ENCODE measurements at places on chromosomes 4 and X. TPM values are rescaled to one million over a fixed set of nuclear protein-coding genes. Genes with fewer than 3 reads are reported as not detected.
A peak's percentile ranks its signal among the peaks of the same experiment; 100 is the strongest.

DNA sequence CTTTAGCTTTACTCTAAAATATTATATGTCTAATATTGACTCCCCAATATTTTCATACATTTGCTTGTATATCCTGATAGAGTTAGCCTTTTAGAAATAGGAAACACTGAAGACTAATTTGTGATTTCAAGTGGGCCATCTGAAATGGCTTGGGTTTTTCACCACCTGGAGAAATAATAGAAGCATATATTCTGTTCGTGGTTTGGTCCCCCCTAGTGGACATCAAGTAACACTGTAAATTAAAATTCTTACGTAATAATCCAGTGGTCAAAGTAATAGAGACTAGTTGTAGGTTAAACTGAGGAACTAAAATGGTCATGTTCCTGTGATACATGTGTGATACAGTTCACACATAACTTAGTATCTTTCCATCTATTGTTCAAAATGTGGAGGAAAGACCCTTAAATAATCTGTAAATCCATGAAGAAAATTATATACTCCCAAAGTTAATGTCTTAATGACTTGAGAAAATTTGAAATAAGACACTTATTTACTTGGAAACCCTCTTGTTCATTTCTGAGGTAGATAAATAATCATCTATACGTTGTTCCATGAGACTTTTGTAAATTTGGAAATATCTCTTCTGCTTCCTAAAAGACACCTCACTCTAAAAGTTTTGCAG is 79.8 kb upstream of the SMARCAD1 start:
- peak; percentile 3 for DNase-seq

DNA sequence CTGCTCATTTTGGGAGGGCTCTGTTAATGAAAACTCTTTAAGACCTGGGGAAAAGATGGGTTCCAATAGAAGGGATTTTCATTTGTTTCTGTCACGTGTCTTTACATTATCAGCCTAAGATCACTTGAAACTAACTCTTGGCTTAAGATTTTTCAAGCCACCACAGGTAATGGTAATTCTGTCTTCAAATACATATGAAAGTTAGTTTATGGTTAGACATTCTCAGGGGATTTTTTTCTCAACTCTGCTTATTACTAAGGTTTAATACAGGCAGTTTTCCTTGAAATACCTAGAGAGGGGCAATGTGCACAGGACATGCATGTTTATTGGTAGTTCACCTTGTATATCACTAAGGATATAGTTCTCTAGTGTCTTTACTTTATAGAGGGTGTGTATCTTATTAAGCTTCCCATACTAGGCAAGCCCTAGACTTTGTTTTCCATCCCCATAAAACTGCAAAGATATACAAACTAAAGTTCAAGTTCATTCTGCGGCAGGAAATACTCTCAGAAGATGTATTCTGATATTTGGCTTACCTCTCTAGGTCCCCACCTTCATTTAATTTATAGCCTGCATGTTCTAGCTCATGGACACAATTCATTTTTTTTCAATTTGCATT is 38.2 kb upstream of the MYOZ2 start:
- no peak for DNase-seq

- peak; percentile 28 for DNase-seq
These were observed 73.6 kb upstream of the DHX15 start for GRCh38 chr4:24657768-24658617.

DNA sequence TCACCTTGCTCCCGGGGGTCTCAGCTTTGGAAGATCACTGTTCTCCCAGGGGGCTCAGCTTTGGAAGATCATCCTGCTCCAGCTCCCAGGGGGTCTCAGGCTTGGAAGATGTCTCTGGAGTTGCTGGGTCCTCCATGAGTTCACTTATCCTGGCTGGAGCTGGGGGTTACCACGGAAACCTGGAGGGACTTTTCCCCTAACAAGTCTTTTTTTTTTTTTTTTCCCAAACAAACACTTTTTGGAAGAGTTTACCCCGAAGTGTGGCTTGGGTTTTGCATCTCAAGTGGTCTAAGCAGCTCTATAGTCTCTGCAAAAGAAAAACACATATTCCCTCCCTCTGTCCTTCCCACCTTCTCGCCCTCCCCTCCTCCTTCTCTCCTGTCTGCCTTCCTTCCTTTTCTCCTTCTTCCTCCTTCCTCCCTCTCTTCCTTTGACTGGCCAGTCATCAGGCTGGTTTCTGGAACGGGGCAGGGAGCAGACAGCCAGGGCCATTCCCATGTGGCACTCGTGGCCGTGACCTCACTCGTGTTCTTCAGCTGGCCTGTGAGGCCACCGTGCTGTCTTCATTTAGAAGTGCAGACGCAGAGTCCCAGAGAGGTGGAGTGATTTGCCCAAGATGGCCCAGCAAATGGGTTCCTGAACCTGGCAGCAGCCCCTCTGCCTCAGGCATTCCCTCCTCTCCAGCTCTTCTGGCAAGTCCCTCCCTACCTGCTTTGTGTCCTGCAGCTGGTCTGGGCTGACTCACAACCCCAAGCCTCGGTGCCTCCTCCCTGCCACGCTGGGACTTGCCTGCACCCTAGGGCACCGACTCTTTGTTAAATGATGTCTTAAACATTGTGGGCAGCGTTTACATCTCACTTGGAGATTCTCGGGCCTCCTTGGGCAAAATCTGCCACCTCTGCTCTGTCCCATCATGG is 25.9 kb upstream of the HMX1 start:
- no peak for DNase-seq

The GASK1B gene
- 3.1 TPM for total RNA-seq

- no peak for DNase-seq
These were observed 2.2 kb downstream of the RNF150 start for GRCh38 chr4:141130947-141131605.

DNA sequence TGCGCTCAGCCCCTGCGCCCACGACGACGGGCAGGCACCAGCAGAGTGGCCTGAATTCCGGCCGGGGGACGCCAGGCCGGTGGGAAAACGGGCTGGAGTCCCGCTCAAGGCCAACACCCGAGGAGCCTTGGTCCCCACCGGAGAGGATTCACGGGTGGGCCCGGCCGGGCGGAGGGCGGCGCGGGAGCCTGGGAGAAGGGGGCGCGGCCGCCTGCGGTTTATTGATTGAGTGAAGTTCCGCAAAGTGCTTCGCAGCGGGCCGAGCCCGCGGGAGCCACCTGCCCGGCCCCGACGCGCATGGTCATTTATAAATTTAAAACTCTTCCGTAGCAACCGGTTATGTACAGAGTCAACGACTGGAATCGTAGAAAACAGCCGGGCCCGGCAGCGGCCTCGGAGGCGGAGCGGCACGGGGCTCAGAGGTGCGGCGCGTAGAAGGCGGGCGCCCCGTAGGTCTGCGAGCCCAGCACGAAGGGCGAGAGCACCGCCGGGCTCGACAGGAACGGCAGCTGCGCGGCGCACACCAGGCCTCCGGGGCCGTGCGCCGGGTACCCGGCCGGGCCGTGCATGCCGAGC is 3.6 kb downstream of the NKX1-1 start:
- no peak for DNase-seq

The TIMM8A gene
- 22.7 TPM for total RNA-seq

The ZBTB33 gene
- 10.8 TPM for total RNA-seq

The ABCG2 gene
- 0.08 TPM for total RNA-seq

DNA sequence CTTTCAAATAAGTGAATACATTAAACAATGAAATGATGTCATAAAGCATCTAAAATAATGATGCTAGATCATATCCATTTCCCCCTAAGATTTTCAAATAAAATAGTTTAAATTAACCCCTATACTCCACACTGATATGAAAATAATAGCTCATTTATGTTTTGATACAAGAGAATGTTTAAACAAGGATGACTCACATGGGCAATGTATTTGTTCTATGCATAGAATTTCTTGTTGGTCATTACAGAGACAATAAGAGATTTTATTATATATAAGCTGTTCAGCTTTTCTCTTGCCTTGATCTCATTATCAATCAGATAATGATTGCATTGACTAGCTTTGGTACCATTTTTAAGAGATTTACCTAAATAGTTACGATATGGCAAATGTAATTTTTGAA is 411.7 kb downstream of the ARHGAP24 start:
- no peak for DNase-seq

DNA sequence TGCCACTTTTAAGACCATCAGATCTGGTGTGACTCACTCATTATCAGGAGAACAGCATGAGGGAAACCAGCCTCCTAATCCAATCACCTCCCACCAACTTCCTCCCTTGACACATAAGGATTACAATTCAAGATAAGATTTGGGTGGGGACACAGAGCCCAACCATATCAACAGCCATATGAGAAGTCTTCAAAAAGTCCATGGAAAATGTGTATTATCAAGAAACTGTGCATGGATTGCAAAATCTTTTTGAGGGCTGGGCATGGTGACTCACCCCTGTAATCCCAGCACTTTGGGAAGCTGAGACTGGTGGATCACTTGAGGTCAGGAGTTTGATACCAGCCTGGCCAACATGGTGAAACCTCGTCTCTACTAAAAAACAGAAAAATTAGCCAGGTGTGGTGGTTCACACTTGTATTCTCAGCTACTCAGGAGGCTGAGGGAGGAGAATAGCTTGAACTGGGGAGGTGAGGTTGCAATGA is 17.8 kb upstream of the RPL39 start:
- peak; percentile 0 for DNase-seq

The CCNA2 gene
- 29.2 TPM for total RNA-seq

The JADE3 gene
- 6.3 TPM for total RNA-seq

The NLGN4X gene
- total RNA-seq, result not detected

DNA sequence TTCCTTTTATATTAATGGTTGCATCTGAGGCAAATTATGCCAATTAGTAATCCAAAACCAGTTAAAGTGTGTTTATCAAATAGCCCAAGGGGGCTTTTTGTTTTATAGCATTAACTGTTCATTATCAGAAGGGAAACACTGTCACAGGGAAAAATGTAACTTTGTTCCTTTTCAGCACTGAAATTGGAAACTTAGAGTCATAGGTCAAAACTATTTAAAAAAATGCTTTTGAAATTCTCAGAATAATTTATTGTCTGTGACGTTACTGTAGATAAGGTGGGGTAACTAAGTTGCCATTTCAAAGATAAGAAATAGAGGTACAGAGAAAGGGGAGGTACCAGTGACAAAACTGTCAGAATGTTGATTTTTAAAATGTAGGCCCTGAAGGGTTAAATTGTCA is 129.3 kb downstream of the AKAP4 start:
- DNase-seq, result no peak

The FMR1NB gene
- total RNA-seq, result not detected

DNA sequence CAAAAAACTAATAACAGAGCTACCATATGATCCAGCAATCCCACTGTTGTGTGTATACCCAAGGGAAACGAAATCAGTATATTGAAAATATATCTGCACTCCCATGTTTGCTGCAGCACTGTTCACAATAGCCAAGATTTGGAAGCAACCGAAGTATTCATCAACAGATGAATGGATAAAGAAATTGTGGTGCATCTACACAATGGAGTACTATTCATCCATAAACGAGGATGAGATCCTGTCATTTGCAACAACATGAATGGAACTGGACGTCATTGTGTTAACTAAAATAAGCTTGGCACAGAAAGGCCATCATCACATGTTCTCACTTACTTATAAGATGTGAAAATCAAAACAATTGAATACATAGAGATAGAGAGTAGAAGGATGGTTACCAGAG is 402.1 kb downstream of the KCTD8 start:
- DNase-seq, result no peak

- no peak for DNase-seq
These were observed 468.5 kb downstream of the IQCM start for GRCh38 chr4:149347139-149347538.

The RNF175 gene
- total RNA-seq, result not detected

DNA sequence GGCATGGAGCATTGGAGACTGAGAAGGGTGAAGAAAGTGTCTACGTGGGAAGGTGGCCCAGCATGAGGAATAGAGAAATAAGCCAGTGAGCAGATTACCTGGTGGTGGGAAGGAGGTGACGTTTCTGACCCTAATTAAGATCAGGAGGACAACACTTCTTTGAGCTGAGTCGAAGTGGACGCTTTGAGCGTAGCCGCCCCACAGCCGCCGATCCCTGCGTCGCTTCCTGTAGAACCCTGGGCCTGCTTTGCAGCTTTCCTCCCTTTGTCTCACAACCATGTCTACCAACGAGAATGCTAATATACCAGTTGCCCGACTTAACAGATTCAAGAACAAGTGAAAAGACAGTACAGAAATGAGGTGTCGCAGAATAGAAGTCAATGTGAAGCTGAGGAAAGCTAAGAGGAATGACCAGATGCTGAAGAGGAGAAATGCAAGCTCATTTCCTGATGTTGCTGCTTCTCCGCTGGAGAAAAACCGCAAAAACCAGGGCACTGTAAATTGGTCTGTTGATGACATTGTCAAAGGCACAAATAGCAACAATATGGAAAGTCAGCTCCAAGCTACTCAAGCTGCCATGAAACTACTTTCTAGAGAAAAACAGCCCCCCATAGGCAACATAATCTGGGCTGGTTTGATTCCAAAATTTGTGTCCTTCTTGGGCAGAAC is 6.4 kb upstream of the ANTXR2 start:
- no peak for DNase-seq

- no peak for DNase-seq
These were observed 153.4 kb upstream of the ANK2 start for GRCh38 chr4:112895811-112896608.

The CXCL11 gene
- not detected for total RNA-seq

The IL15 gene
- 2.1 TPM for total RNA-seq

- DNase-seq, result no peak
These were observed 1.2 kb downstream of the HMGB3 start for GRCh38 chrX:150984169-150984824.

The PABPC4L gene
- total RNA-seq, result 3.8 TPM

DNA sequence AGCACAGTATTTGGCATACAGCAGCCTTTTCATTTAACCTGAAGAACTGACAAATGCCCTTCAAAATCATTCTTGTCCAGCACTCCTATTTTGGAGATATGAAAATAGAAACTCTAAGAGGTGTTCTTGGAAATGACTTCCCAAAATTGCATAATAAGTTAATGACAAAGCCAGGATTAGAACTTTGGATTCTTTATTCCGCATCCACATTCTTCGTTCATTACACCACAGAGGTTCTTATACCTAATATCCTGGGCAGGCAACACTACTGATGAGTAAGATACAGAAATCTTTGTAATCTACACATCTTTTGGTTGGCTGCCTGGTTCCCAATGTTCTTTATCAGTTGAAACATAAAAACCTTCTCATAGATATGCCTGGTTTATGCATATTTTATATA is 5.9 kb downstream of the COL25A1 start:
- DNase-seq, result no peak

GRCh38 chr4:47374477-47374876 is 89.0 kb downstream of the COMMD8 start:
- peak; percentile 53 for DNase-seq

GRCh38 chr4:94841864-94842221 is 84.1 kb downstream of the BMPR1B start:
- no peak for DNase-seq

DNA sequence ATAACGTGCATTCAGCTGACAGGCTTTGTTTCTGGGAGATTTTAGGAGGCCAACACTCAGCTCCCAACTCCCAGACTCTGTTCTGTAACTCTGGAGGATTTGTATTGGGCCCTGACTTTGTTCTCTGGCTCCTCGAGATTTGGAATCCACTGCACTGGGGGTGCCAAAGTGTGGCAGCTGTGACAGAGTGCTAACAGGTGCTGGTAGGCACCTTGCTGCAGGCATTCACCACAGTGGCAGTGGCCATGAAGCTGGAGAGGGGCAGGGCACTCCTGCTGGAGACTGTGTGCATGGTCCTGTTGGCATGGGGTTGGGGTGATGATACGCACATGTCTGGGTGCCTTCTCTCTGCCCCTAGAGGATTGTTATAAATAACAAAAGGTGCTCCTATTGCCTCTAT is 1094.9 kb upstream of the SLIT2 start:
- DNase-seq, result no peak

The ARHGAP36 gene
- not detected for total RNA-seq
